Stimulated activated CD8-positive, alpha-beta memory T cell treated with anti-CD3 and anti-CD28 coated beads, Interleukin-4, amount 100 ng/mL, for 1 hour (primary cell): ENCODE measurements at places on chromosomes 3 and 15.
A peak's percentile ranks its signal among the peaks of the same experiment; 100 is the strongest.

DNA sequence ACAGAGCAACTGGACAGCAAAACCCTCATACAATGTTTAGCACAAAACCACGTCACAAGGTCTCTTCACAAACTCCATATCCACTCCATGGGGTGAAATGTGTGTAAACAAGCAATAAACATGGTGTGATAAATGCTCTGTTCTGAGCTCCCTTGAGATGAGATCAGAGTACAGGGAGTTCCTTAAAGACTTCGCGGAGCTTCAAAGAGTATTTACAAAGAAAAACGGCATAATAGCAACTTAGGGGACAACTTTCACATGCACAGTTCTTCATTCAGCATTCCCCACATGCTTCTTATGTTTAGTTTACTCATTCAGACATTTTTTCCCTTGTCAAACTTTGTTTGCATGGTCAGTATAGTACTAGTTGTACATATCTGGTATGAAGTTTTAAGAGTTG is 52.5 kb upstream of the SUCLG2 start:
- DNase-seq, result no peak

GRCh38 chr3:43181202-43181821 is 75.4 kb upstream of the POMGNT2 start:
- DNase-seq, result no peak

DNA sequence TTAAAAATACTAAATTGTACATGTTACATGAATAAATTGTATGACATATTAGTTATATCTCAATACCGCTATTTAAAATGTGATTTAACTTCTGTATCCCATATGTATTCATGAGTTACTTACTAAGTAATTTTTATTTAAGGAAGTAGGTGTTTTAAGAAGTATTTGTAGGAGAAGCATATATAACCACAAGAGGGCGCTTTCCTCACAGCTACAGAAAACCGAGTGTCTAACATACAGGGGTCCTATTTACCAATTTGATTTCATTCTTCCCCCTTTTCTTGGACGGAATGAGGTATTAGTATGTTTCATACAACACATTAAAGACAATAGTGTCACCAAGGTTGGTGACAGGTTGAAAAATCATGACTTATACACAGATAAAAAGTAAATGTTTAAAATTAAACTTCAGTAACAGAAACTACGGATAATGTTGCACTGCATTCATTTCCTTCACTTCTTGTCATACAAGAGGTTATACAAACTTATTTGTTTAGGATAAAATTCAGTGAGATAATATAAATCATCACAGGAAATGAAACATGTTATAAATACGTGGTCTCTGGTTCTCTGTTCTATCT is 253.6 kb downstream of the MAGI1 start:
- DNase-seq, result no peak

DNA sequence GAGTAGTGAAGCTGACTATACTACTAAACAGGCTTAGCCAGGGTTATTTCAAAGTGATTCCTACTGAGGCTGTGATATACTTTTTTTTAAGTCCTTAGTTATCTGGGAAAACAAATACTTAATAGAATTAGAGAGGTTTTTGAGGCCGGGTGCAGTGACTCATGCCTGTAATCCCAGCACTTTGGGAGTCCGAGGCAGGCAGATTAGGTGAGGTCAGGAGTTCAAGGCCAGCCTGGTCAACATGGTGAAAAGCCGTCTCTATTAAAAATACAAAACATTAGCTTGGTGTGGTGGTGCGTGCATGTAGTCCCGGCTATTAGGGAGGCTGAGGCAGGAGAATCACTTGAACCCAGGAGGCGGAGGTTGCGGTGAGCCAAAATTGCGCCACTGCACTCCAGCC is 34.2 kb downstream of the PRTG start:
- DNase-seq, result no peak

DNA sequence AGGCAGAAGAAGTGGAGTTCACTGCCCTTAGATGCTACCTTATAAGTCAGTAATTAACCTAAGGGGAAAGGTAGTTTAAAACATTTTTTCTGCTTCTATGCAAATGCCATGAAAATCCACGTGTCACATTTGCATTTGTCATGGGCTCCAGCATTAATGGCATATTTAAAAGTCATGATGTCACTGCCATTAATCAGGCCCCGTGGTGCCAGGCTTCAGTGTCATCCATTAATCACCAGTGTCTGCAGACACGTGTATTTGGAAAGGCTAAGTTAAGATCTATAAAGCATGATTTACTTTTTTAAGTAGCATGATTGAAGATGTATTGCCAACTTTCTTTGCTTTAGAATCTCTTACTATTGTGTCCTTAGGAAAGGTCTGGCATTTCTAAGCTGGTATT is 857.8 kb downstream of the TUSC7 start:
- no peak for DNase-seq

DNA sequence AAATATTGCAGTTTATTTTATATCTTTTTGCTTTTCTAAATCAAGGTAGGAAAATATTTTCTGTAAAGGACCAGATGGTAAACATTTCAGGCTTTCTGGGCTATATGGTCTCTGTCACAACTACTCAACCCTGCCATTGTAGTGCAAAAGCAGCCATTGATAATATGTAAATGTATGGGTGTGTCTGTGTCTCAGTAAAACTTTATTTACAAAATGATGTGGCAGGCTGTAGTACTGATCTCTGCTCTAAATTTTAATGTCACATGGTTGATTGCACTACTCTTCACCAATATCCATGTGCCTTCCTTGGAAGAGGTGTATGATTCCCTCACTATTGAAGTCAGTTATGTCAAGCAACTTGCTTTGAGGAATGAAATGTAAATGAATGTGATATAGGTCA is 175.0 kb downstream of the GOLIM4 start:
- no peak for DNase-seq

GRCh38 chr3:141231952-141232823 is 563 bp downstream of the PXYLP1 start:
- DNase-seq, result no peak

DNA sequence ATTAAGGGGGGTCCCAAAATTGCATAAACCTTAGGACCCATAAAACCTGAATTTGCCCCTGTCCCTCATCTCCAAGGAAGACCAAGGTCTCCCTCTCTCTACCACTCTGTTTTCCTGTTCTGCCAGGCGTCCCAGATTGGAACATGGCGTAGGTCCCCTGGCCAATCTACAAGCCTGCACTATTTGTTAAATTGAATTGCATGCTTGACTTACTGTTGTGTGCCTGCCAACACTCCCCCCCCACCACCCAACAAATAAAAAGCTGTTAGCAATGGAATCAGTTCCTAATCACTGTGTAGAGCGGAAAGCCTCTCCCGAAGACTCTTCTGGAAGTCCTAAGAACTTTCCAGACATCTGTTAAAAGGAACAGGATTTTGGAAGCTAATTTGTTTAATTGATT is 11.7 kb downstream of the CTXND1 start:
- no peak for DNase-seq

DNA sequence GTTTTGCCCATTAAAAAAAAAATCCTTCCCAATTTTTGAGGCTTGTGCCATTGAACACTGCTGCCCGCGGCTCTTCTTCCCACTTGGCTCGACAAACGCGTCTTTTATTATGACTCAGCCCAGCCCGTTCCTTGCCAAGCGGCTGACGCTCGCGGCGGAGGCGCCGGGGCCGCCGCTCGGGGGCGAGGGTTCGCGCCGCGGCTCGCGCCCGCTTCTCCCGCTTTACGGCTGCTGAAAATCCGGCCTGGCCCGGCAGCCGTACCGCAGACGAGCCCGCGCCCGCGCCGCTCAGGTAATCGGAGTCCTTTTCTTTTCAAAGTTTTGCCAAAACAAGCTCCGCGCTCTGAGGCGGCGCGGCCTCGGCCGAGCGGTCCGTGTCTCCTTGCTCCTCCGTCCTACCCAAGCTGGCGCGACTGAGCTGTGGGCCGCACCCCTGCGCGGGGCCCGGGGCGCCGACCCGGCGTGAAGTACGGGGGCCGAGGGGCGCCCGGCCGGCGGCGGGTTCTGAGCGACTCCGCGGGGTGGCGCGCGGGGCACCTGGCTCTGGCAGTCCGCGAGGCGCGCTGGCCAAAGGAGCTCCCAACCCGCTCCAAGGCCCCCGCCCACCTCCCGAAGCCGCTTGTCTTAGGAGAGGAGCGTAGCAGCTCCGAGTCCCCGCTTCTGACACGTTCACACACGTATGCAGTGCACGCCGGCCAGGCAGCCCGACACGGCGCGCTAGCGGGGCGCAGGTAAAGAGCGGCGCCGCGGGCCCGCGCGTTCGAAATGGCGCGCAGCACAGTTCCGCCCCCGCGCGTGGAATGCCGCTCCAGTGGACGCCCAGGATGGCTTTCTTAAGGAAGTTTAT is 418.2 kb upstream of the NAALADL2 start:
- DNase-seq, result peak; percentile 6

DNA sequence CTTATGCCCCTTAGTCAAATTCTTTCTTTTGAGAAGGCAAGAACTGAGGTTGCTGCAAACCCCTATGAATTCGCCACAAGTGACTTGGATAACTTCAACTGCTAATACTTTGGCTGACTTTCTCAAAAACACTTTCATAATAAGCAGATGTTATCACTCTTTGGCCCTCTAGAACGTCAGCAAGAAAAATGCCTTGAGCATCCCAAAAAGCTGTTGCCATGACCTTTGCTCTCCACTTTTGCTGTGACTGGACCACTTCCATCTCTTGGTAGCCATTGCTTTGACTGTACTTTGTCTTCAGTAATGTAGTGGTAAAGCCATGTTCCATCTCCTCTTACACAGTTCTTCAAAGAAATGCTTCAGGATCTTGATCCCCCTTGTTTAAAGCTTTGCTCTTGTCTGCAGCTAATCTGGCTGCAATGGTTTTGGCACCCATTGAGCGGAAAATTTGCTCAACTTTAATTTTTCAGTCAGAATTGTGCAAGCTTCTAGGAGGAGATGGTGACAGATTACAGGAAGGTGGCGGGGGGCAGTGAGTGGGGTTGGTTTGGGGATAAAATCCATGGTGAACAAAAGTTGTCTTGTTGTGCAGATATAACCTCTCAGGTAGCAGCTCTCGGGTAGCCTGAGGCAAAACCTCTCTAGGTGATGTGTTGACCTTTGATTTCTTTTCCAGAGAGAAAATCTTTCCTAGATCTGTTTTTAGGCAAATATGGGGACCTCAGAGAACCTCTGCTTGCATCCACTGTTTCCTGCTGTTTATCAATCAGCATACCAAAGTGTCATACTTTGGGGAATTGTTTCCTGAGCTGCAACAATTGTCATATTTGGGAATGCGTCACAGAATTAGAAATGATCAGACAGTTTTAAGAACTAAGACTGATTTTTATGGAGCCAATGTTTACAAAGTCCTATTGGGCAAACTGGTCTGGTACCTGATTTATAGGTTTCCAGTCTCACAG is 83.6 kb downstream of the CCR1 start:
- no peak for DNase-seq

DNA sequence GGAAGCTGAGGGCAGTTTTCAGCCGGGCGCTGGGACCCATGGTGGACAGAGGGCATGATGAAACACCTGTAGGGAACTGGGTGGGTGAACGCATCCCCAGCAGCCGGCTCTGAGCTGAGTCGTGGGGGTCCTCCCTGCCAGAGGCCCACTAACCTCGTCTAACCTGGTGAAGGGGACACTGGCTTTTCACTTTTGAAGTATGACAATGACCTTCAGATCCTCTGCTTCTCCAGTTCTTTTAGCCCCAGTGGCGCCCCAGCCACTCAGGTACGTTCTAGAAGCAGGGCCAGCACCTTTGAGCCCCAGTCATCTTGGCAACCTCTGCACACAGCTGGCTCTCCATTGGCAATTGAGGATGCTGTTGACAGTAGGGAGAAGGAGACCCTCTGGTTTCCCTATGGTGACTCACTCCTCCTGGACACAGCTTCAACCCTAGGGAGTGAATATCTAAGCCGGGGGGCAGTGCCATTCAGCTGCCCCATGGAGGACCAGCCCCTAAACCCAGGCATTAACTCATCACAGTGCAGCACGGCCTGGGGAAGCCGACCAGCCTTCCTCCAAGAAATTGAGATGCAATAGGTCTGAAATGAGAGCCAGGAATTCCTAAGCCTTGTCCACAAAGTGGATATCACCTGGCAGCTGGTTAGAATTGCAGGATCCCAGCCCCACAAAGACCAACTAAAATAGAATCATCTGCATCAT is 46.1 kb downstream of the CMTM6 start:
- DNase-seq, result no peak

GRCh38 chr3:119211193-119211592 is 29.5 kb downstream of the B4GALT4 start:
- DNase-seq, result no peak

DNA sequence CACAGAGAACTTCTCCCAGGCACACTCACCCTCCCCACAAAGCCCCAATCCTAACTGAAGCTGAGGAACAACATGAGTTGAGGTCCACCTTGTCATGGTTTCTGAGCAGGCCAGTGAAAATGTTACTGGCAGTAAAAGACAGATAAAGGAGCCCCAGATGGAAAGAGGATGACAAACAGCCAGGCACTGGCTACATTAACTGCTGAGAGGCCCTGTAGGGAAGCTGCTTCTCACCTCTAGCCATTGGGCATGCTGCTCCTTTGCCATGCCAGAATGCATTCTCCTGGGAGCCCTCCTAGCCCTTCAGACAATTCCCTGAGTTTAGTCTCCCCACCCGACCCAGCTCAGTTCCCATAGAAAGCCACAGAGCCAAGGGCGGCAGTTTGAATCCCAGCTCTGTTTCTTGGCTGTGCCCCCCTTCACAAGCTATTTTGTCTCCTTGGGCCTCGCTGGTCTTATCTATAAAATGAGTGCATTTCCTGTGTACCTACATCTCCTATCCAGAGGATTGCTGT is 60.5 kb downstream of the LMCD1 start:
- DNase-seq, result no peak

GRCh38 chr3:141680620-141681389 is 57.3 kb upstream of the RNF7 start:
- no peak for DNase-seq

- DNase-seq, result no peak
Measured at GRCh38 chr3:162769564-162769963, 1273.0 kb downstream of the OTOL1 start.

DNA sequence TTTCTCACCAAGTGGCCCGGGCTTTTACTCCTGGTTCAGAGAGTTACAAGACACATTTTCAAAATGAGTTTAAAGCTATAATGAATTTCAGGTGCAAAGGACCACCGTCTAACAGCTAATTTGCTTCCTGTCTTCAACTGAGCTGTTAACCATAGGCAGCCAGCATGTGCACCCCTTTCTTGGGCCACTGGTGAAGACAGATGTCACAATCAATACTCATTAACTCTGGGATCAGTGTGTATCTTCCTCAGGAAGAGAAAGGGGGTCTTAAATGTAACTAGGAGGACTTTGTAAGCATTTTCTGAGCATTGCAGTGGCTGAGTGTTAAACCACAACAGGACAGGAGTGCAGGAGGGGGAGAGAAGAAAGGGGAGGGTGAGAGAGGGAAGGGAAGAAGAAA is 750.7 kb upstream of the CFAP20DC start:
- no peak for DNase-seq

DNA sequence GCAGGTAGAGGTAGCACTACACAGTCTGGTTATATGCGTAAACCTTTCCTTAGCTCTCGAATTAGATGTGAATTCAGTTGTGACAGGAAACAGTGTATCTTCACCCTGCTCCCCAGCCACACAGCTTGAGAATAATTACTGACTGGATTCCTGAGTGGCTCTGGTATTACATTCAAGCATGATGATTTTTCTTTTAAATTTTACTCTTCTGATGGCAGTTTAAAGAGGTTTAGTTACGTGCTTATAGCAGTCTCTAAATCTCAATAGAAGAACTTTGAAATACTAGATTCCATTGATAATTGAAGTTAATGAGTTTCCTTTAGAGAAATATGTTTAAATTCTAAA is 98.8 kb downstream of the FNDC3B start:
- no peak for DNase-seq

GRCh38 chr3:65955792-65956477 is 82.8 kb downstream of the MAGI1 start:
- no peak for DNase-seq
